Activated CD8-positive, alpha-beta memory T cell treated with anti-CD3 and anti-CD28 coated beads, Interleukin-2, amount 10 ng/mL, durations not matched to agents 7 days and 5 days (primary cell): ENCODE measurements at places on chromosomes 11 and 22.

- peak overlapping the region; percentile 75 for H3K4me3 ChIP-seq
- peaks cover 27% of the 10 kb centered on the region for H3K4me1 ChIP-seq
- H3K36me3 ChIP-seq, result peaks cover 11% of the 10 kb centered on the region
- H3K27me3 ChIP-seq, result no peaks in the 10 kb centered on the region
- H3K27ac ChIP-seq, result peak overlapping the region; percentile 82
Measured at GRCh38 chr11:105071089-105071732, 26.1 kb upstream of the CARD16 start.

- no peaks in the 10 kb centered on the region for H3K36me3 ChIP-seq
- H3K4me1 ChIP-seq, result no peaks in the 10 kb centered on the region
- peaks cover 10% of the 10 kb centered on the region for H3K27me3 ChIP-seq
- H3K27ac ChIP-seq, result no peak overlapping the region
Measured at GRCh38 chr11:70089631-70090030, 11.5 kb downstream of the ANO1 start.

DNA sequence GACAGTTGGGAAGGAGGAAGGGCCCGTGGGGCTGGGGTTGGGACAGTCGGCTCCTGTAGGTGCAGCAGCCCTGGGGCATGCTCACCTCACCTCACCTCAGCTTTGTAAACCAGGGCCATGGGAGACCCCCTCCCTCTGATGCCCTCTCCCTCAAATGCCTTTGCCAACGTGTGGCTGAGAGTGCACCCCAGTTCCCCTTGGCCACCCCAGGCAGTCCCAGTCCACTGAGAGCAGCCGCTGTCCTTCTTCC, 4.2 kb upstream of the NEAT1 start:
- H3K27me3 ChIP-seq, result peaks cover 2% of the 10 kb centered on the region
- no peak for DNase-seq
- peak overlapping the region; percentile 94 for H3K4me3 ChIP-seq
- H3K36me3 ChIP-seq, result peaks cover 10% of the 10 kb centered on the region
- H3K4me1 ChIP-seq, result peaks cover 53% of the 10 kb centered on the region

- H3K36me3 ChIP-seq, result no peaks in the 10 kb centered on the region
- no peak for DNase-seq
- H3K4me1 ChIP-seq, result no peaks in the 10 kb centered on the region
- H3K27ac ChIP-seq, result no peak overlapping the region
- H3K27me3 ChIP-seq, result peaks cover 23% of the 10 kb centered on the region
Measured at GRCh38 chr11:113935858-113936257, 31.3 kb downstream of the HTR3B start.

DNA sequence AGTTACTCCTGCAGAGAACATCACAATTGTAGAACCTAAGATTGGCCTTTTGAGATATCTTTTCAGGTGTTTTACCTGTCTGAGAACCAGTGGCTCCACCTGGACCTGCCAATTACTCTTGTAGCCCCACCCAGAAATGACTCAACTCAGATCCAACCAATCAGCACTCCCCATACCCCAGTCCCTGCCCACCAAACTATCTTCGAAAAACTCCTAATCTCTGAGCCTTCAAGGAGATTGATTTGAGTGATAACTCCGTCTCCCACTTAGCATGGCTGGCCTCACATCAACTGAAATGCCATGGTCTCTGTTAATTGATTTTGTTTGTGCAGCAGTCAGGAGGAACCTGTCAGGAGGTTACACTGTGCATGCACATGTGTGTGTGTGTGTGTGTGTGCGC, 103.6 kb downstream of the MTNR1B start:
- no peak overlapping the region for H3K27ac ChIP-seq
- no peaks in the 10 kb centered on the region for H3K36me3 ChIP-seq
- DNase-seq, result no peak

- H3K36me3 ChIP-seq, result no peaks in the 10 kb centered on the region
- H3K27me3 ChIP-seq, result no peaks in the 10 kb centered on the region
- no peaks in the 10 kb centered on the region for H3K4me1 ChIP-seq
- no peak overlapping the region for H3K27ac ChIP-seq
- no peak for DNase-seq
Measured at GRCh38 chr11:97345032-97345431, 955.2 kb downstream of the JRKL start.
